ENCODE measurements at places on chromosomes 3 and 15. TPM values are rescaled to one million over a fixed set of nuclear protein-coding genes. Genes with fewer than 3 reads are reported as not detected.
A peak's percentile ranks its signal among the peaks of the same experiment; 100 is the strongest.

DNA sequence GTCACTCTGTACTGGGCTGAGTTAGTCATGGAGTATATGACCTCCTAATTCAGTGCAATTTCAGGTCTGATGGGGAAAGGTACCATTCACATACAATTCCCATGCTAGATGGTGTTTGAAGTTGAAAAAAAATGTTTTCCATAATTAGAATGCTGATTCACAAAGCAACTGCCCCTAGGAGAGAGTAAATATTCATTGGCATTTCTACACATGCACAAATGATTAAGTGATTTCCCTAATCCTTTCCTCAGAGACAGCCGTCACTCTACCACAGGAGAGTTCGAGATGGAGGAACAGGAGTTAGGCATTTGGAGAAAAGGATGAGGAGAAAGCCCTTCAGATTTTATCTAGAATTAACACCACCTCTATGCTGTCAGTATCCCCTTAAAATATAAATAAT is 32.5 kb downstream of the GADL1 start:
- no peaks in the 10 kb centered on the region for H3K27me3 ChIP-seq
- H3K4me3 ChIP-seq, result no peak overlapping the region
- no peak overlapping the region for H3K27ac ChIP-seq
- H3K36me3 ChIP-seq, result no peaks in the 10 kb centered on the region
- DNase-seq, result no peak

GRCh38 chr3:178270838-178271237 is 265.4 kb upstream of the KCNMB2 start:
- H3K4me3 ChIP-seq, result no peak overlapping the region
- no peak for DNase-seq
- H3K36me3 ChIP-seq, result no peaks in the 10 kb centered on the region
- no peaks in the 10 kb centered on the region for H3K27me3 ChIP-seq
- no peak overlapping the region for H3K27ac ChIP-seq
- H3K4me1 ChIP-seq, result no peaks in the 10 kb centered on the region

GRCh38 chr15:76823890-76824289 is 81.2 kb downstream of the SCAPER start:
- no peak overlapping the region for H3K4me3 ChIP-seq
- no peak overlapping the region for H3K27ac ChIP-seq
- no peak for DNase-seq
- no peaks in the 10 kb centered on the region for H3K36me3 ChIP-seq

DNA sequence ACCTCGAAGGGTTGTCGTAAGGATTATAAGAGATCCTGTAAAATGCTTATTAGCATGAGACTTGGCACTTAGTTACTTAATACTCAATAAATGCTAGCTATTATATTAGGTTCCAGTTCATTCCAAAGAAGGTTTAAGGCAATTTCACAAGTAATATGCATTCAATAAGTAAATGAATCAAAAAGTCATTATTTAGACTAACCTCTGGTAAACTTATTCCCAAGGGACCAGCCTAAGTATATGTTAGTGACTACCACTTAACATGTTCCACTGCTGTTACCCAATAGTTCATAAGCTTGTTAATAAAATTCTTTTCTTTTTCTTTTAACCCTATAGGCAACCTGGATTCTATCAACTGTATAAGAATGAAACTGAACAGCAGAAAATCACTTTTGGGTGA is 5.1 kb downstream of the PDCD10 start:
- H3K36me3 ChIP-seq, result no peaks in the 10 kb centered on the region
- H3K27me3 ChIP-seq, result no peaks in the 10 kb centered on the region
- DNase-seq, result no peak

Gene DUOXA2
- 17.0 TPM for total RNA-seq

- H3K4me1 ChIP-seq, result no peaks in the 10 kb centered on the region
- H3K27me3 ChIP-seq, result no peaks in the 10 kb centered on the region
- H3K27ac ChIP-seq, result no peak overlapping the region
- DNase-seq, result no peak
Measured at GRCh38 chr15:85897207-85897894, 102.6 kb upstream of the KLHL25 start.

DNA sequence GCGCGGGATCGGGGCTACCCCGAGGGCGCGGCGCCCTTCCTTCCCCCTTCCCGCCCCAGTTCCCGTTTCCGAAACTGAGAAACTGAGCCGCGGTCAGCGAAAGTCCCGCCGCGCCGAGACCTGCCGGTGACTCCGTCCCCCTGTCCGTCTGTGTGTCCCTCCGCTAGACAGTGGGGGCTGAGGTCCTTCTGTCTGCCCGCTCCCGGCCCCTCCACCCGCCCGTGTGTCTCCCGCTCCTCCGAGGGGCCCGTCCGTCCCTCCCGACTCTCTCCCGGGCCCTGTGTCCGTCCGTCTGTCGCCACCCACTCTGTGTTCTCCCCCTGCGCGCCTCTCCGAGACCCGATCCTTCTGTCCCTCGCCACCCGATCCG is 426 bp downstream of the PRKCD start:
- no peaks in the 10 kb centered on the region for H3K27me3 ChIP-seq
- peaks cover 4% of the 10 kb centered on the region for H3K36me3 ChIP-seq
- H3K4me3 ChIP-seq, result peak overlapping the region; percentile 93
- DNase-seq, result peak; percentile 59
- peaks cover 39% of the 10 kb centered on the region for H3K4me1 ChIP-seq

- H3K4me1 ChIP-seq, result no peaks in the 10 kb centered on the region
- no peak overlapping the region for H3K4me3 ChIP-seq
- DNase-seq, result no peak
- H3K27me3 ChIP-seq, result no peaks in the 10 kb centered on the region
- H3K36me3 ChIP-seq, result no peaks in the 10 kb centered on the region
Measured at GRCh38 chr15:70585707-70586034, 177.7 kb downstream of the UACA start.

Gene CGNL1
- 26.5 TPM for total RNA-seq

Gene CYP1A1
- 0.14 TPM for total RNA-seq

DNA sequence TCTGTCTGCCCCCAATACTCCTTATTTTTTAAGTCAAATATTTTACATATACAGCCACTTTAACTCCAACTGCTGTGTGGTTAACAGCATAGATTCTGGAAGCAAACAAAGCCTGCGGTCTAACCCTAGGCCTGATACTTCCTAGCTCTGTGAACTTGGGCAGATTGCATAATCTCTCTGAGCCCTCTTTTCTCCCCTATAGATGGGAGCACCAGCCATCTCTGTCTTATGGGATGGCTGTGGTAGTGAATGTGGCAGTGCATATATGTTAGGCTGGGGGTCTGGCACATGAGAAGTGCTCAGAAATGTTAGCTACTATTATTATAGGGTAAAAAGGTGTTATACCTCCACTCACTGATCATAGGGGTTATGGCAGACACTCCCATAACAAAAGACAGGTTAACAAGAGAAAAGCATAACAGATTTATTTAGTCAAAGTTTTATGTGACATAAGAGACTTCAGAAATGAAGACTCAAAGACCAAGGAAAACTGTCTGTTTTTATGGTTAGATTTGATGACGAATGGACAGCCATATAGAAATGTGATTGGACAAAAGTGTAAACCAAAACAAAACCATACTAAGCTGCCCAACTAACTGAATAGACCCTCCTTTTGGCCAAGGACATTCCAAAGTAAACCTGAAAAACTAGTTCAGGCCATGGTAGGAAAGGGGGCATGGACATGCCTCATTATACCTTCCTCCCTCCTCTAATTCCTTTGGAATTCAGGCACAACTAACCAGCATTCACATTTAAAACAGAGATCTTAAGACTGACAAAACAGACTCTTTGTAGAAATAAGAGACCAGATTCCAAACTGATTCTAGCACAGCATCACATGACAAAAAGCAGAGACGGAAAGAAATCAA is 53.9 kb upstream of the DAZL start:
- H3K27ac ChIP-seq, result no peak overlapping the region
- DNase-seq, result no peak
- no peaks in the 10 kb centered on the region for H3K36me3 ChIP-seq
- H3K4me3 ChIP-seq, result no peak overlapping the region
- no peaks in the 10 kb centered on the region for H3K4me1 ChIP-seq

Gene MGLL
- 7.7 TPM for total RNA-seq

DNA sequence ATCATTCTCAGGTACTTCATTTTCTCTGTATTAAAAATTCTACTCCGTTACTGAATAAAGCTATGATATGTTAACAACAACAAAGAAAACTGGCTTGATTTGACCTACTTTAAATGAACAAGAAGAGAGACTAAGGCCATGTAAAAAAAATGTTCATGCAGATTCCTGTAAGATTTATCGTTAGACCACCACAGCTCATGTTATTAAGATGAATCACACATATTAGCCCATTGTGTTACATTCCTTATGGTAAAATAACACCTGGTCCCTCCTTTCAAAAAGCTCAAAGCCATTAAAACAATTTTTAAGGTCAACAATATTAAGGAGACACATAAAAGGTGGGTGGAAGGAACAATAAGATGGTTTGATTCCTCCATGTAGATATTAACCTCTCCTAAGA is 6.3 kb downstream of the THOC7 start:
- no peaks in the 10 kb centered on the region for H3K36me3 ChIP-seq
- no peak overlapping the region for H3K4me3 ChIP-seq
- peaks cover 10% of the 10 kb centered on the region for H3K4me1 ChIP-seq
- no peak overlapping the region for H3K27ac ChIP-seq
- H3K27me3 ChIP-seq, result no peaks in the 10 kb centered on the region

- H3K27me3 ChIP-seq, result no peaks in the 10 kb centered on the region
- H3K27ac ChIP-seq, result no peak overlapping the region
- no peak for DNase-seq
- no peaks in the 10 kb centered on the region for H3K36me3 ChIP-seq
- H3K4me1 ChIP-seq, result no peaks in the 10 kb centered on the region
Measured at GRCh38 chr3:190575437-190576185, 61.7 kb downstream of the IL1RAP start.

DNA sequence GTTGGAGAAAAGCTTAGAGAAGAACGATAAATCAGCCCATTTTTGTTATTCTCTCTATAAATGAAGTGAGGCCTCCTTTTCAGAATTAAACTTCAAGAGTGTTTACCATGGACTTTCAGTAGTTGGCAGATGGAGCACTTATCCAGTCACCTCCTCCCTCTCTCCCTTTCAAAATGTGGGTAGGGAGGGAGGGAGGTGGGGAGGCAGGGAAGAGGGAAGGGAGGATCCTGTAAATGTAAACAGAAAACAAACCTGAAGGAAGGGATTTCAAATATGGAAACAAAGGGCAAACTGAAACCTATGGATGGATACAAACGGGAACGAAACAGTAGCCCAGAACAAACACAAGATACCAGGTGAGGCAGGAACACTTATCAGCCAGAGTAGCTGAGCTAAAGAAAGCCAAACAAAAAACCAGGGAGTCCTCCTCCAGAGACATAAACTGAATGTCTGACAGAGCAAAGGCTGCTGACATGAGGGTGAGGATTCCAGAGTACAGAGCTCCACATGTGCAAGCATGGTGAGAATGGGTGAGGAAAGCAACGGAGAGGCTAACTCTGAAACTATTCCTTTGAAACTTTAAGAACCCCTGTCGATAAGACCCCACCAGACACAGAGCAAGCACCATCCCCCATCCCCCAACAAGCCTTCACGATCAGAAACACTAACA is 41.0 kb upstream of the GP5 start:
- no peak overlapping the region for H3K4me3 ChIP-seq
- H3K36me3 ChIP-seq, result peaks cover 35% of the 10 kb centered on the region
- no peaks in the 10 kb centered on the region for H3K4me1 ChIP-seq

Gene RAB8B
- total RNA-seq, result 15.6 TPM

Gene KCNMB2
- 0.69 TPM for total RNA-seq

DNA sequence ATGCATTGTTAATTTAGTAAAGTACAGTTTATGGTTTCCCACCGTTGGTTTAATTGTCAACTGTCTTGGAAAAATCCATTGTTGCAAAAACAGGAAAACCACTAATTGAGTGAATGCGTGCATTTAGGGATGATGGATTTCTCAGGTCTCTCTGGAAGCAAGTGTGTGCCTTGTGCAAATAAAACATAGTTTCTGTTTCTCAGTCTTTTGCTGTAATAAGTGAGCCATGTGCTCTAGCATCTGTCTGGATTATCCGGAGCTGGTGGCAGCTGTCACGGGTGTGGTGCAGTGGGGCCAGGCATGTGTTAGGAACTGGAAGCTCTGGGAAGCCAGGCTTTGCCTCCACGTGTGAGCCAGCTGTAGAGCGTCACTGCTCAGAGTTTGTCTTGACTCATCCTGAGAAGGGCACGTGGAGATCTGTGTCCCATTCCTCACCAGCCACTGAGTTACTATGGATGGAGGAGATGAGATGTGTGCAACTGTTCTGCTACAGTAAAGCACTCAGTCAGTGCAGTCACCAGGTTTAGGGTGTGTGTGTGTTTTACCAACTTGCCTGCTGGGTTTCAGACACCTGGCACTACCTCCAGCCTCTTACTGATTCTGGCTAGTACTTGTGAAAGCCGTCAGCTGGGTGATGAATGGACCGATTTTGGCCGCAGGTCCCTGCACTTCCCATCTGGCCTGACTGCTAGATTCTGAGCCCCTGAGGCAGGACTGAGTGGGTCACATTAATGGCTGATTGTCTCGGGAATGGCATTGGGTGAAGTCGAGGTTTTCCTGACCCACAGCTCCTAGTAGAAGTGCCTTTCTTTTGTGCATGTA is 7.2 kb downstream of the APBA2 start:
- H3K36me3 ChIP-seq, result no peaks in the 10 kb centered on the region
- no peaks in the 10 kb centered on the region for H3K27me3 ChIP-seq
- H3K4me3 ChIP-seq, result no peak overlapping the region
- no peaks in the 10 kb centered on the region for H3K4me1 ChIP-seq

GRCh38 chr3:38221005-38221404 is 44.6 kb upstream of the SLC22A13 start:
- no peak for DNase-seq
- H3K27me3 ChIP-seq, result no peaks in the 10 kb centered on the region
- peaks cover 3% of the 10 kb centered on the region for H3K36me3 ChIP-seq
- no peak overlapping the region for H3K4me3 ChIP-seq
- no peaks in the 10 kb centered on the region for H3K4me1 ChIP-seq

Gene ALG1L2
- not detected for total RNA-seq

GRCh38 chr3:14201940-14202684 is 23.5 kb downstream of the LSM3 start:
- H3K27ac ChIP-seq, result peak overlapping the region; percentile 48
- H3K27me3 ChIP-seq, result no peaks in the 10 kb centered on the region
- H3K4me3 ChIP-seq, result no peak overlapping the region
- no peak for DNase-seq
- H3K36me3 ChIP-seq, result no peaks in the 10 kb centered on the region

GRCh38 chr3:171763392-171763791 is 46.9 kb downstream of the PLD1 start:
- no peak overlapping the region for H3K4me3 ChIP-seq
- H3K4me1 ChIP-seq, result no peaks in the 10 kb centered on the region
- H3K36me3 ChIP-seq, result no peaks in the 10 kb centered on the region
- H3K27me3 ChIP-seq, result no peaks in the 10 kb centered on the region
